Urinary bladder (tissue), 4 donors: ENCODE measurements at places on chromosomes 6 and 20. TPM values are rescaled to one million over a fixed set of nuclear protein-coding genes. Genes with fewer than 3 reads are reported as not detected.

DNA sequence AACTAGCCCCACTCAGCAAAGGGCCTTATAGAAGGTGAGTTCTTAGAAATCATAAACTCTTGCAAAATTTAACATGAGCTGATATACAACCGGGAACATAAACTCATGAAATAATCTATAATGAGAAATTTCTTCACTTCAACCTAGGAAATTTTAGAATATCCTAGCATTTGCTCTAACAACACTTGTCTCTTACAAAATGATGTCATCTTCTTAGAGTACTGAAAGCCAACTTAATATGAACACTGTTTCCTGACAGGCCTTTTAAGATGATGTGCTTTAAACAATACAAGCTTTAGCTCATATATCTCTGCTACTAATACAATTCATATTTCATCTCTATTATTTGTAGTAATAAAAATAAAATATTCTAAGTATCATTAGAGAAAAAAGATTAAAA, 932 bp downstream of the PACRG start:
- DNase-seq: no peak

GRCh38 chr6:38185244-38185643, 365.7 kb downstream of the ZFAND3 start:
- no peak for DNase-seq

GRCh38 chr6:161035182-161035980, 43.8 kb downstream of the MAP3K4 start:
- DNase-seq: no peak

Gene BPIFB4
- polyA plus RNA-seq: 0.06 TPM

- no peak for DNase-seq
These were observed 111.1 kb downstream of the PDSS2 start for GRCh38 chr6:107348224-107348623.

DNA sequence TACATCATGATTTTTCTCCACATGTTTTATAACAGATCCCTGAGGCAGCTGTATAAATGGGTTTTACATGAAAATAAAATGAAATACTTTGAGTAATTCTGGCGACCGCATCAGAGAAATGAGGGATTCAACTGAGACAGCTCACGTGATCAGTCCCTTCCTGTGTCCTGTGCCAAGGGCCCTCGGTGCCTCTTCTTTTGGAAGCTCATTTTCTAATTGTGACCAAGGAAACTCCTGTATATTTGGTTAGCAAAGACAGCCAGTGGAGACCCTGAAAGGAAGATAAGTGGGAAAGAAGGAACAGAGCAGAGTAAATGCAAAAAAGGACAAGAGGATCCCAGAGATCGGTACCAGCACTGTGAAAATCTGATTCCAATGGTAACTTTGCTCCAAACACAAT, 129.9 kb downstream of the FYN start:
- DNase-seq: no peak

GRCh38 chr6:144824018-144824417, 538.9 kb downstream of the UTRN start:
- DNase-seq: no peak

DNA sequence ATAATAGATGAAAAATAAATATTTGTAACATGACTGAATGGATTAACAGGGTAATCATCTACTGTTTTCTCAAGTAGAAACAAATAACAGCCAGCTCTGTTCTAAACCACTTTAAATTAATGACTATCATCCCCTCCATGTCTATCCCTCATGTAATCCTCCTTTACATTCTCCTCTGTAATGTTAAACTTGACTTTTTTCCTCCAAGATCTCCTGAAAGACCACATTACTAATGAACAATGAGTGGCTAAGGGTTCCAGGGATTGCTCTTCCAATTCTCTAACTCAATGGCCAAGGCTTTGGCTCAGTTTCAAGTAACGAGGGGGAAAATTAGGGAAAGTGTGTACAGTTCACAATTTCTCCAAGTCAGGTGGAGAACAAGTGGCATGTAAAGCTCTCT, 37.6 kb upstream of the FBXL4 start:
- DNase-seq: no peak

- DNase-seq: no peak
These were observed 18.9 kb downstream of the MANBAL start for GRCh38 chr20:37308086-37309050.

DNA sequence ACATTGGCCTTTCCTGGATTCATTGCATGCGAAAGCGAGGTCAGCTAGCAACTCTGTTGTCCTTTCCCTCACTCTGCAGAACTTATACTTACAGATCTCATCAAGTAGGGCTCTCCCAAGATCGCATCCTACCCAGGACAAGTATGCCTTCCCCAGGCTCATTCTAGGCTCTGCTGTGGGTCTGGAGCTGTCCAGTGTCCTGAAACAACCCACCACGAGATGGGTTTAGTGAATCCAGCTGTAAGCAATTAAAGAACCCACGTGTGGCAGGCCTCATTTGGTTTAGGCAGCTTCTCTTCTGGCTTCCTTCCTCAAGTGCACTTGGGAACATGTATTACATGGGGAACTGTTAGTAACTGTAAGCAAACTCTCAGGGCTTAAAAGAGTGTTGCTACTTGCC, 406.5 kb upstream of the CHD6 start:
- peak; percentile 13 for DNase-seq

- DNase-seq: no peak
These were observed 126.9 kb upstream of the UFL1 start for GRCh38 chr6:96394727-96395126.

GRCh38 chr20:63737945-63738686, 1.5 kb upstream of the SLC2A4RG start:
- DNase-seq: no peak

Gene FERMT1
- polyA plus RNA-seq: 3.4 TPM

- DNase-seq: no peak
These were observed 6.6 kb downstream of the TREML2 start for GRCh38 chr6:41194386-41194785.

Gene KPNA5
- polyA plus RNA-seq: 5.6 TPM
